ENCODE measurements at places on chromosomes 11 and 22.

GRCh38 chr11:123272565-123272964 is 77.5 kb upstream of the CLMP start:
- DNase-seq, result no peak

- no peak for DNase-seq
These were observed 2.2 kb downstream of the NCAM1 start for GRCh38 chr11:112963368-112963955.

- no peak for DNase-seq
These were observed 335 bp downstream of the ZNF408 start for GRCh38 chr11:46701078-46701654.

DNA sequence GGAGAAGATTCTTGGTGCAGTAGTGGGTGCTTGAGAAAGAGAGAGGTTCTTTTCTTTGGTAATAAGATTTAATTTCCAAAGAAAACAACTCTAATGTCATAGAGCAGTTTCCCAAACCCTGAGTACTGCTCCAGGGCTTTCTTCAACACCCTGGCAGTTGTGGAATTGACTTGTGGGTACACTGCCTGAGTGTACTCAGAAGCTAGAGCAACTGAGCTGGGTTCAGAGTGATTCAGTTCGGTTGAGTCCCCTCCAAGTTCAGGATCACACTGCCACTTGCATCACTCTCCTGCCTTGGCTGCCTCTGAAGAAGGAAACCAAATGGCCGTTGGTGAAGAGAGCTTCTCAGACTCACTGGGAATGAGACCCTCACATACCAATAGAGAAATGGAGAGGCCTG is 5.3 kb downstream of the DMC1 start:
- no peak for DNase-seq
